ENCODE measurements at places on chromosomes 16 and 17. TPM values are rescaled to one million over a fixed set of nuclear protein-coding genes. Genes with fewer than 3 reads are reported as not detected.

- no peak for DNase-seq
Measured at GRCh38 chr17:44007346-44008204, 3.2 kb downstream of the NAGS start.

- DNase-seq: no peak
Measured at GRCh38 chr17:12545877-12546513, 119.7 kb upstream of the MYOCD start.

DNA sequence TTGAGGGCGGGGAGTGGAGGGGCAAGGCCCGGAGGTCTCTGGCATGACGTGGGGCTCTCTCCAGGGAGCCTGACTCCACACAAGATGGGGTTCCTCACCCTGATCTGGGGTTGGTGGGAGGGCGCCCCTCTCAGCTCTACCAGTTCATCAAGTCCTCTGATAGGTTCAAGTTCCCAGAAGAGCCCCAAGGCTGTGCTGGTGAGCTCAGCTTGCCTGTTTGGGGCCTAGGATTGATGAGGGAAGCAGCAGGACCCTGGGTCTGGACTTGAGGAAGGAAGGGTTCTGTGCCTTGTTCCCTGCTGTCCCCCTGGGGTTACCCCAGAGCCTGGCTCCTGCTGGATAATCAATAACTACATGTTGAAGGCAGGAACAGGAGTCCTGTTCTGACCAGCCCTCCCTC is 3.5 kb downstream of the MGAT5B start:
- DNase-seq: no peak

- no peak for DNase-seq
Measured at GRCh38 chr16:75011634-75012307, 12.9 kb downstream of the ZNRF1 start.

Gene OTOP2
- polyA plus RNA-seq: not detected

DNA sequence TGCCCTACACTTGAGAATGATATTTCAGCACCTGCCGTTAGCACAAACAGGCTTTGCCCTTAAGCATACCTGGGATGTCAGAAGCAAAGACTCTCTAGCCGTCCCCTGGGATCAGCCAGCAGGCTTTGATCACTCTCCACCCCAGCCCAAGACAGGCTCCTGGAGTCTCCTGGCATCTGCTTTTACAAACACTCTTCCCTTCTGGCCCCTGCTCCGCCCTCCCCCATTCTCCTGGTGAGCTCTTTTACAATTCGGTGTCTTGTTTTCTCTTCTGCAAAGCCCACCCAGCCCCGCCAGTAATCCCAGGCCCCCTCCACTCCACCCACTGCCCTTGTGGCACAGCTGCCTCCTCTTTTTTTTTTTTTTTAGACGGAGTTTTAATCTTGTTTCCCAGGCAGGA is 50.4 kb downstream of the KATNIP start:
- no peak for DNase-seq

Gene CCL14
- polyA plus RNA-seq: 16.3 TPM

Gene CASKIN1
- polyA plus RNA-seq: 0.92 TPM

Gene MEFV
- polyA plus RNA-seq: 0.18 TPM
